ENCODE measurements at places on chromosomes 6 and 20.

DNA sequence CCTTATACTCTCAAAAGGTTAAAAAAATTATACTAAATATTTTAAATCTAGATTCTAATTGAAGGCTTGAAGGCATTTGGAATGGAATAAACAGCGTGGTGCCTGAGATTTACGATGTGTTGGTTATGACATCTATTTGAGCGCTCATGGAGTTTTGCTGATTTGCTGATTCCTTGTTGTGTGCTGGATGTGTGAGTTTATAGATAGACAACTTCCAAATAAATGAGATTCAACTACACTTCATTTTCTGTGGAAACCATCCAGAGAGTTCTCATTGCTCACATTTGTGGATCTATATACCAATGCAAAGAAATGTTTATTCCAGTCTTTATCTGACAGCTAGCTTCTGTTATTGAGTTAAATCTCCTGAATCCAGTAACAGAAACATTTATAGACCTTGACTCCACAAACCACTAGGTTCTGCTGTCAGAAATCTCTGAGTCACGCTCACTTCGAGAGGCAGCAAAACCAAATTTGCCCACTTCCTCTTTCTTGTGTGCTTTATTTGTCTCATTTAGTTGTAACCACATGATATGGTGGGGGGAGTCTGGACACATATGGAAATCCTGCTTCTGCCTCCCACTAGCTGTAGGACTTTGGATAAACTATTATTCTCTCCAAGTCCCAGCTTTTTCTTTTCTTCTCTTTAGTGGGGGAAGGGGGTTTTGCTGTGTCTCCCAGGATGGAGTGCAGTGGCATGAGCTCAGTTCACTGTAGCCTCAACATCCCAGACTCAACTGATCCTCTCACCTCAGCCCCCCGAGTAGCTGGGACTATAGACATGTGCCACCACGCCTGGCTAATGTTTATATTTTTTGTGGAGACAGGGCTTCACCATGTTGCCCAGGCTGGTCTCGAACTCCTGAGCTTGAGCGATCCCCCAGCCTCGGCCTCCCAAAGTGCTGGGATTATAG, 54.5 kb downstream of the IPCEF1 start:
- no peak for DNase-seq

DNA sequence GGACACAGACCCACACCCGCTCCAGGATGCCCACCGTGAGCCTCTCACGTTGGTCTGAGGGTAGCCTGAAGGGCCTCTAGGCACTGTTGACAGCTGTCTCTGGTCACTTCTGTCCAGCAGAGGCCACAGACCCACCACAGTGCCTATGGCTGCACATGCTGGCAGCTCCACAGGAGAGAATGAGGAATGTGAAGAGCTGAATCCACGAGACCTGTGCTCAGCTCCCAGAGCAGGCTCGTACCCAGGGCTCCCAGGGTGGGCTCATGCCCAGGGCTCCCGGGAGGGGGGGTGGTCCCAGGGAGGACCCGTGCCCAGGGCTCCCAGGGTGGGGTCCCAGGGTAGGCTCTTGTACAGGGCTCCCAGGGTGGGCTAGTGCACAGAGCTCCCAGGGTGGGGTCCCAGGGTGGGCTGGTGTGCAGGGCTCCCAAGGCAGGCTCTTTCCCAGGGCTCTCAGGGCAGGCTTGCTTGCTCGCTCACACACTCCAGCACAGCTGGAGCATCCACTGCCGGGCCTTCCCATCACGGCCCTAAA, 201.0 kb downstream of the SYNDIG1 start:
- no peak for DNase-seq

- DNase-seq, result no peak
Observed at GRCh38 chr6:76247527-76247926, 175.1 kb upstream of the IMPG1 start.

GRCh38 chr20:24102749-24103333, 114.3 kb upstream of the GGTLC1 start:
- DNase-seq, result no peak
